ENCODE measurements at places on chromosomes 3 and 15. TPM values are rescaled to one million over a fixed set of nuclear protein-coding genes. Genes with fewer than 3 reads are reported as not detected.

Gene IGSF10
- total RNA-seq = under 0.01 TPM

Gene GOLGA6L4
- total RNA-seq = 0.36 TPM

Gene GPR149
- total RNA-seq = not detected

Gene ACAN
- total RNA-seq = not detected

Gene SUCNR1
- total RNA-seq = 0.14 TPM

Gene COLQ
- total RNA-seq = 0.14 TPM

Gene ANKRD63
- not detected for total RNA-seq

Gene CADPS
- total RNA-seq = not detected

Gene CELSR3
- 0.87 TPM for total RNA-seq

Gene GOLGA8A
- 14.3 TPM for total RNA-seq

Gene CDHR4
- not detected for total RNA-seq

Gene LIPC
- 12.9 TPM for total RNA-seq

Gene A4GNT
- not detected for total RNA-seq

Gene RASGRP1
- 3.5 TPM for total RNA-seq

Gene BMF
- total RNA-seq = 4.6 TPM

Gene MST1
- 4.3 TPM for total RNA-seq

Gene MON1A
- 9.1 TPM for total RNA-seq

Gene CHDH
- total RNA-seq = 9.2 TPM

Gene RAB7A
- total RNA-seq = 67.9 TPM

Gene POU1F1
- not detected for total RNA-seq

Gene ZIC4
- total RNA-seq = not detected

Gene OR5K2
- not detected for total RNA-seq

Gene POPDC2
- 0.06 TPM for total RNA-seq

Gene RHOV
- 1.7 TPM for total RNA-seq

Gene C3orf85
- total RNA-seq = not detected

Gene PDZRN3
- 0.22 TPM for total RNA-seq

Gene SLC12A6
- 4.8 TPM for total RNA-seq

Gene MRAS
- 17.2 TPM for total RNA-seq

Gene PARP15
- not detected for total RNA-seq

Gene THRB
- total RNA-seq = 2.1 TPM

Gene CYP8B1
- total RNA-seq = not detected

Gene RBMS3
- 7.7 TPM for total RNA-seq
